ENCODE measurements at places on chromosomes 1 and 21.

GRCh38 chr1:7885513-7886404 lies 32.9 kb upstream of the UTS2 start:
- no peak for DNase-seq

GRCh38 chr1:202145068-202145743 lies 669 bp upstream of the ARL8A start:
- DNase-seq, result no peak

GRCh38 chr21:34204481-34205439 lies 131.4 kb downstream of the MRPS6 start:
- DNase-seq, result peak; percentile 78

DNA sequence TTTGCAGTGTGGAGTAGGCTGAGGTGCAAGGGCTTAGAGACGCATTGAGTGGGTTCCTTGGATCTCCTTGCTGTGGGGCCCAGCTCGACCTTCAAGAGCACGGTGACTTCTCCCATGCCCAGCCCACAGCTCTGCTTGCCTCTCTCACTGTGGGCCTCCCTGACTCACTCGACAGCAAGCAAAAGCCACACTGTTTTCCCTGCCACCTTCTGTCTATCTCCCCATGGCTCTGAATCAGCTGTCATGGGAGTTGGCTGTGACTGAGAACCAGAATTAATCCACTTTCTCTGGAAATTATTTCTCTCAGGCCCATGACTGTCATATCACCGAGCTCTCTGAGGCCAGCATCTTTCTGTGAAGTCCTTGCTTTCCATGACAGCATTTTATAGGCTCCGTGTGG lies 140.7 kb downstream of the NOS1AP start:
- no peak for DNase-seq

GRCh38 chr1:86263101-86263500 lies 106.5 kb upstream of the COL24A1 start:
- DNase-seq, result no peak

GRCh38 chr1:18183533-18183932 lies 75.9 kb downstream of the IGSF21 start:
- DNase-seq, result peak; percentile 55

DNA sequence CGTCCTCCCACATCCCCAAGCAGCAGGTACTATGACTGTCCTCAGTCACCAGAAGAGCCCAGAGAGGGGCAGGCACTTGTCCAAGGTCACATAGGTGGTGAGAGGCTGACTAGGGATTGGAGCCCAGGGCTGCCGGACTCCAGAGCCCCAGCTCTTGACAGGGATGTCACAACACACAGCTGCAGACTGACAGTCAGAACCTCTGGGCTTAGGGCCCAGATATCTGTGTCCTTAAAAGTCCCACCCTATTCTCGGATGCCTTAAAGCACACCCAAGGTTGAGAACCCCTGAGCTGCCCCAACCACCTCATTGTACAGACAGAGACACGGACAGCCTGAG lies 622.9 kb downstream of the MATN1 start:
- DNase-seq, result no peak

DNA sequence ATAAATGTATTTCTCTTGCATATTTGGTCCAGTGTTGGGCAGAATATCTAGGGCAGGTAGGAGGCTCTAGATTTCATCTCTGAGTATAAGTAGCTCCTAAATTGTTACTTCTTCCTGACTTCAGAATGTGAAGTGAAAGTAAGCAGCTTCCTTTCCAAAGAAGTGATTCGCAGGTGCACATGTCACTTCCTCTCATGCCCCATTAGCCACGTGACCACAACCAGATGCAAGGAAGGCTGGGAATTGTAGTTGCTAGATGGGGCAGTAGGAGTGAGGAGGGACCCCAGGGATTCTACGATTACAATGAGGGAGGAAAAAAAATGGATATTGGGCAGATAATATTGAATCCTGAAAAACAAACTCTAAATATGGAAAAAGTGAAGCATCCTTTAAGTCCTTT lies 113.2 kb upstream of the CYYR1 start:
- no peak for DNase-seq

GRCh38 chr1:209741193-209741592 lies 14.7 kb upstream of the TRAF3IP3 start:
- DNase-seq, result no peak

DNA sequence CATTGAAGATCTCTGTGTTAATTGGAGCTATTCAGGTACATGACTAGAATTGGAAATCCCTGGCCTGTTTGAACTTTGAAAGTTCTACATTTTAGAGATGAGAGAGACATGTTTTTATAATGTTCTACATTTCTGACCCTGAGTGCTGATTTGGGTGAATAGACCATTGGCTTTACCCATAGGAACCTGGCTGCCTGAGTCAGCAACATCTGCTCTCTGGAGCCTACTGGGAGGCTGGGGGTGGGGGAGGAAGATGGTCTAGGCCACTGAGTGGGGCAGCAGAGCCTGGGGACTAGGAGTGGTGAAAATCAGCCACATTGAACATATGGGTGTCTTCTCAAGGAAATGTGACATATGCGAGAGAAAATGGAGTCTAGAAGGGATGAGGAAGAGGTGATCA lies 1.4 kb upstream of the VANGL1 start:
- no peak for DNase-seq

DNA sequence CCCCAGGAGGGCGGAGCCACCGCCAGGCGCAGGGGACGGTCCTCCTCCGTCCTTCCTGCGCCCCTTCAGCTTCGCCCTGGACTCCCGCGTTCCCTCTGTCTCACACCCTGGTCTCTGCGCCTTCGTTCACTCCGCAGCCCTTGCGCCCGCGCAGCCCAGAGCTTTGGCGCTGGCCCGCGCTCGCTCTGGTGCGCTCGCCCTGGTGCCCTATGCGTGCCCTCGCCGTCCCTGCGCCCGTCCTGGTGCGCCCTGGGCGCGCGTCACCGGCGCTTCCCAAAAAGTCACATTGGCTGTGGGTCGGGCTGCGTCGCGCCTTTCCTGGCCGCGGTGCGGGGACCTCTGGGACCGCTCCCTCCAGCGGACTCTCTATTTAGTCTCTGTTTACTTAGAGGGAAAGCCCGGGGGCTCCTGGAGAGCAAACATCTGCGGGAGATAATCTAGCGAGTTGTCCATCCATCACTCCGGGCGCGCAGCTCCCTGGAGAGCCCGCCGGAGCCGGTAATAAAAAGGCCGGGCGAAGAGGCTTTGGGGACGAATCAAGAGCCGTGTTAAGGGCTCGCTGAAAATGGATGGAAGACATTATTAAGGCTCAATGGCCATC lies 178.6 kb downstream of the PRDM16 start:
- peak; percentile 68 for DNase-seq

- peak; percentile 33 for DNase-seq
These were observed 1.7 kb downstream of the EPHX4 start for GRCh38 chr1:92031281-92032110.

DNA sequence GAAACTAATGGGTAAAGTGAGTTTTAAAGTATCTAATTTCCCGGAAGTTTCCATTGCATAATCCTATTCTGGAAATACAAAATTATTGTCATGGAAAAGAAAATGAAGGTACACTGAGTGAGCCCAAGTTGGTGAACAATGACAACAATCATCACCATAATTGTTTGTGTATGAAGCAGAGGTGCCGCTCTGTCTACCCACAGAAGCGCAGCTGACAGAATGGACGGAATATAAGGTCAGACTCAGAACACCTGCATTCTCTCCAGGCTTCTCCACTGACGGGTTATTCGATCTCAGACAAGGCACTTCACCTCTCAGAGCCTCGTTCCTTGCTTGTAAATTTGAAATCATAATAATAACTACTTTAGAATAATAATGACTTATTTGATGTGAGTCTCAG lies 99.1 kb upstream of the NGF start:
- no peak for DNase-seq

GRCh38 chr1:114803001-114803400 lies 22.5 kb upstream of the SIKE1 start:
- no peak for DNase-seq

- DNase-seq, result no peak
These were observed 46.6 kb upstream of the SCAF4 start for GRCh38 chr21:31778546-31778945.

GRCh38 chr1:50279622-50280330 lies 143.5 kb downstream of the DMRTA2 start:
- peak; percentile 75 for DNase-seq

DNA sequence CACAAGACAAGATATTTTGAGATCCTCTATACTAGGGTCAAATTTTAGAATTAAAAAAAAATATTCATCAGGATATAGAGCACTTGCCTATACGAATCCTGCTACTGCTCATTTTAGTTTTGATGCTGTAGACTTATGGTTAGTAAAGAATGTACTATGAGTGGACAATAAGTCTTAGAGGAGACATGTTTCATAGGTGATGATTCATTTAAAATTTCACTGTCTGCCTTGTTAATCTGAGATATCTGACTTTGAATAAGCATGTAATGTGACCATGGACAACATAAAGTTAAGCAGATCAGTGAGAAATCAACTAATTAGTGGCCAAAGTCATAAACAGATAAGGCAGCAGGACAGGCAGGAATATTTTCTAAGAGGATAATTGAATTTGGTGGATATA lies 106.8 kb upstream of the HP1BP3 start:
- DNase-seq, result no peak

DNA sequence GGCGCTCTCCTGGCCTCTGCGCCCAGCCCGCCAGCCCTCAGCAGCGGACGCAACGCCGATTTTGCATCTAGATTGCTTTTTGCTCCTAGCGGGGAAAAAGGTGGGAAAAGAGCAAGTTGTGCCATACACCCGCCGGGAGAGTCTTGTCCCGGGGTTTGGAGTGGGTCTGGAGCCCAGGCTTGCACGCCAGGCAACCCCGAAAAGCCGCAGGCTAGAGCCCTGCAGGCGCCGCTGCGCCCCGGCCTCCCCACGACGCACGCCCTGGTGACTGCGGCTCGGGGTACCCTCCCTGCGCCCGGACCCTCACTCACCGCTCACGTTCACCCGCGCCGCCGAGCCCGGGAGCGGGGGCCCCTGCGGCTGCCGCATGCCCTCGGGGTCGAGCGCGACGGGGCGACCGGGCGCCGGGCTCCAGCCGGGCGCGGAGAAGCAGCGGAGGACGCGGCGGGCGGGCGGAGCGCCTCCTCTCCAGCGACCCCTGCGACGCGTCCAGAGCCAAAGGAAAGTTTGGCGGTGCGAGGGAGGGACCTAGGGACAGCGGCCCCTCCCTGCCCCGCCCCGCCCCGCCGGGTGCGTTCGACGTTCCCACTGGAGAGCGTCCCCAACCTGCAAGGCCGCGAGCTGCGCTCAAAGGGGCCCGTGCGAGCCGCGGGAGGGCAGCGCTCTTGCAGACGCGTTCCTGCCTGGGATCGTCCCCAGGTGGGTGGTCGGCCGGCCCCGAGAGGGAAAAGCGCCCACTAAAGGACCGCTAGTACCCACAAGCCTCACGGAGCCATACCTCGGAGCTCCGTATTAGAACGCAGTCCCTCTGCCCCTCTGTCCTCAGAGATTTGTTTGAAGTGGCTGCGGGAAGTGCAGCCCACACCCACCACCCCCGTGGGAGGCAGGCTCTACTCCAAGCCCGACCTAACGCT lies at the start of gene LPAR3:
Gene LPAR3 (minus strand): TSS at position 502 of the 914 bp plus-strand sequence. CDS start 27,086 bp downstream, outside the sequence.
- DNase-seq, result peak; percentile 73

- no peak for DNase-seq
These were observed 200.5 kb downstream of the BACH1 start for GRCh38 chr21:29499229-29499628.

DNA sequence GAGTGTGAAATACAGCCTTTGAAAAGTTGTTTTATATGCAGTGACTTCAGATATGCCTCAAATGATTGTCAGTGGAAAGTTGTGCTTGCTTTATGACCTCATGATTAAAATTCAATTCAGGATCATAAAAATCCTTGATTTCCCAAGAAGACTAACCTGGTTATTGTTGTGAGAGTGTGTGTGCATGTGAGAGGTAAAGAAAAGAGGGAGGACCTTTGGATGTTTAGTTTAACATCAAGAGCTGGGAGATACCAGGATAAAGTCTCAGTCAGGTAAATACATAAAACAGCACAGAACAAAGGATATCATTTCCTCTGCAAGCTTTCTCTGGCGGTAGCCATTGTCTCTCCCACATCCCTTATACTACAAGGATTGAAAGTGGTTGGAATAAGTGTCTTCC lies 14.4 kb downstream of the BTBD8 start:
- DNase-seq, result no peak

DNA sequence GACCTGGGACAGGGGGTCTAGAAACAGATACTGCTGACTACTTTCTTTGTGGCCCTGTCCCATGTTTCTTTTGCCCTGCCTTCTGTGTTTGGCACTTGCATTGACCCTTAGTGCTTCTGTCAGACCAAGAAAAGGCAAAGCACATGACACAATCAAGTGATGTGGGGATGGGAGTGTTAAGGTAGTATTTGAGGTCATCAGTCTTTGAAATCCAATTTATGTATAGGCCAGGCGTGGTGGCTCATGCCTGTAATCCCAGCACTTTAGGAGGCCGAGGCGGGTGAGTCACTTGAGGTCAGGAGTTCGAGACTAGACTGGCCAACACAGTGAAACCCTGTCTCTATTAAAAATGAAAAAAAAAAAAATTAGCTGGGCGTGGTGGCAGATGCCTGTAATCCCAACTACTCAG lies 26.0 kb downstream of the SERBP1 start:
- no peak for DNase-seq

DNA sequence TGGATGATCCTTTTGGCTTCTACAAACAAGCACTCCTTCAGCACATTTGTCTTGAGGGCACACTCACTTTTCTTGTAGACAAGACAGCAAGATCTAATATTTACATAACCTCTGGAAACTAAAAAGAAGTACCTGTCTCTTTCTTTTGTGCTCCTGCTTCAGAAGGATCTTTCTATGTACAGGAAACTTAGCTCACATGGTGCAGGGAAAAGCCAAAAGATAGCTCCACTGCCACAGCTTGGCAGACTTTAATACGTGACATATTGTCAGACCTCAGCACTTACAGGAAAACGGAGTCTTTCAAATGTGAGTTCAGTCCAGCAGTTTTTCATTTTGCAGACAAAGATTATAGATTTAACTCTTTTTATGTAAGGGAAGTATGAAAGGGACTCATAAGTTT lies 225.5 kb upstream of the SAMSN1 start:
- DNase-seq, result no peak

GRCh38 chr1:247539215-247539614 lies 3.0 kb upstream of the OR2C3 start:
- DNase-seq, result no peak
